ENCODE measurements at places on chromosomes 2 and 18.

GRCh38 chr2:121994238-121995206, 239.1 kb downstream of the TSN start:
- DNase-seq = no peak

DNA sequence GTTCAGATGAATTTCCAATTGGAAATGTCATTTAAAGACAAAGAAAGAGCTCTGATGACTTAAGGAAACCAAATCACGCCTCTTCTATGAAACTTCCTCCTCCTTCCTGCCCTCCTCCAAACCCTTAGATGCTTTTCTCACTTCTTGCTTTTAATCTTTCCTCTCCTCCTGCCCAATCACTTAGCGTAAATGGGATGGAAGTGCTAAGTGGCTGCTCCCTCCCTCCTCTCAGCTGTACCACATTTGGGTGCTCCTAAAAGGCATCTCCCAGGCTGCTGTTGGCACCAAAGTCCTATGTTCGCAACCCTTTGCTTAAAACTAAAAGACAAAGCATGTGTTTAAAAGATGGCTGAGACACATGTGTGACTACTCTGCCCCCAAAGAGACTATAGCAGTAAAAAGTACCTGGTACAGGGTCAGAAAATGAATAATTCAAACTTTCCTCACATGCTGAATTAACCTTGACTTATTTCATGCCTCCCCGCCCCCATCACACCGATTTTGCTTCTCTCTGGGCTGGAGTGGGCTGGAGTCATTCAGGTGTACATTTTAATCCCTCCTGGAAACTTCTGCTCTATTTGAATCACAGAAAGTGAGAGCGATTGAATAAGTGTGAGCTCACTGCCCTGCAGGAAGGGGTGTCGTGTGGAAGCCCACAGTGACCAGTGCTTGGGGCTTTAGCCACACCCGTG, 59.2 kb upstream of the KLF7 start:
- no peak for DNase-seq

GRCh38 chr2:3458396-3459184, 60.7 kb downstream of the ADI1 start:
- DNase-seq = no peak

- DNase-seq = no peak
Observed at GRCh38 chr2:2575181-2575577, 244.1 kb upstream of the MYT1L start.

DNA sequence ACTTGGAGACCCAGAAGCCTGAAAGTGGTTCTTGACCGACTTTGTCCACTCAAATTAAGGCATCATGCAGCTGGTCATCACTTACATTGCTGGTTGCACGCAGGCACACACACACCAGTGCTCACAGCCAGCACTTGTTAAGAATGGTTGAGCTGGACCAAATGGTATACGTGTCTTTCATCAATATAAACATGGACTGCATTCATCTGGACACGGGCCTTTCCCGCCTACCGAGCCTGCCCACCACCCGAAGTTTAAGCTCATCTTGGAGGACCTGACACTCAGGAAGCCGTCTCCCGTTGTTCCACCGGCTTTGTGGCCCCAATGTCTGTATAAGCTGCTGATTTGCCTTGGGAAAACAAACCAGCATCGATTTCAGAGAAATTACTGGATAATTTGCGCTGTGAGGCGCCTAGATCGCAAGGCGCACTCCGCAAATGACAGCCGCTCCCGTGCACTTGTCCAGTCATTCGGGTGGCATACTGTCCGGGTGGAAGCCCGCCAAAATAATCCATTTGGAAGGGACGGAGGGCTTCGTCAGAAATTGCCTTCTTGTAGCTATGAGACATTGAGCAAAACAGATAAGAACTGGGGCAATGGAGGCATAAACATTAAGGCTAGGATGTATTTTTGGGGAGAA, 40.1 kb upstream of the AKAIN1 start:
- no peak for DNase-seq

DNA sequence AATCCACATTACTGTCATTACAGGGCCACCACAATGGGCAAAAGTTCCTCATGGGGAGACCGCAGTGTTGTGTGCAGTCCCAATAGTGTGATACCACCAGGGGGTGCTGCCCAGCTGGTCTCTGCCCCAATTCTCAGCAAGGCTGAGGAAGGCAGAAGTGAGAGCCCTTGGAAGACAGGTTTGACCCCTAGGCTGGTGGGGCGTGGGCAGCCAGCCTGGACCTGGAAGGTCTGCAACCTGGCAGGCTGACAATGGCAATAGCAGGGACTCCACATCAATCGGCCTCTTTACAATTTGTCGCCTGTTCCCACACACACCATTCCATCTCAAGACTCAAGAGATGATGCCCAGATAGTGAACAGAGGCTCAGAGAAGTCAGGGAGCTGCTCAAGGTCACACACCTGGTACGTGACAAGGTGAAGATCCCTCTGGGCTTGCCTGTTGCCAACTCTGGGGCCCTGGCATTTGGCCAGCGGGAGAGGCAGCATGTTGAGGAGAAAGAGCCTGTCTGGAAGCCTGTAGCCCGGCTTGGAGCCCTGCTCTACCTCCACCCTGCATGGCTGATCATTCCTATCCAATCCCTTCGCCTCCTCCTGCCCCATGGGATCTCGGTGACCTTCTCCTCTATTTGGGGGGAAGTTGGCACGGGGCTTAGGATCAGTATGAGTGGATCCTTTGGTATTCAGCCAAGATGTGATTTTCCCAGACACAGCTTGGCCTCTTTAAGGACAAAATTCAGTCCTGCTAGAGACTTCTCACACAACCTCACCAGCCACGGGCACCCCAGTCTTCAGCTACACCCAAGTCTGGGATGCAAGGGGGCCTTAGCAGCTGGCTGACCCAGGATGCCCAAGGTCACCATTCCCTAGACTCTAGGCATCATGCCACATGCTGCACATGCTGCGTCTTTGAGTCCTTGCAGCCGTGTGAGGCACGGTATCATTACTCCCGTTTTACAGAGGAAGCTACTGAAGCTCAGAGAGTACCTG, 2.9 kb upstream of the ATOH8 start:
- no peak for DNase-seq

GRCh38 chr2:207375207-207375875, 154.4 kb upstream of the CREB1 start:
- DNase-seq = no peak

GRCh38 chr2:64223055-64223454, 78.8 kb upstream of the PELI1 start:
- no peak for DNase-seq

- DNase-seq = no peak
Observed at GRCh38 chr2:44109166-44109565, 59.5 kb upstream of the PPM1B start.

DNA sequence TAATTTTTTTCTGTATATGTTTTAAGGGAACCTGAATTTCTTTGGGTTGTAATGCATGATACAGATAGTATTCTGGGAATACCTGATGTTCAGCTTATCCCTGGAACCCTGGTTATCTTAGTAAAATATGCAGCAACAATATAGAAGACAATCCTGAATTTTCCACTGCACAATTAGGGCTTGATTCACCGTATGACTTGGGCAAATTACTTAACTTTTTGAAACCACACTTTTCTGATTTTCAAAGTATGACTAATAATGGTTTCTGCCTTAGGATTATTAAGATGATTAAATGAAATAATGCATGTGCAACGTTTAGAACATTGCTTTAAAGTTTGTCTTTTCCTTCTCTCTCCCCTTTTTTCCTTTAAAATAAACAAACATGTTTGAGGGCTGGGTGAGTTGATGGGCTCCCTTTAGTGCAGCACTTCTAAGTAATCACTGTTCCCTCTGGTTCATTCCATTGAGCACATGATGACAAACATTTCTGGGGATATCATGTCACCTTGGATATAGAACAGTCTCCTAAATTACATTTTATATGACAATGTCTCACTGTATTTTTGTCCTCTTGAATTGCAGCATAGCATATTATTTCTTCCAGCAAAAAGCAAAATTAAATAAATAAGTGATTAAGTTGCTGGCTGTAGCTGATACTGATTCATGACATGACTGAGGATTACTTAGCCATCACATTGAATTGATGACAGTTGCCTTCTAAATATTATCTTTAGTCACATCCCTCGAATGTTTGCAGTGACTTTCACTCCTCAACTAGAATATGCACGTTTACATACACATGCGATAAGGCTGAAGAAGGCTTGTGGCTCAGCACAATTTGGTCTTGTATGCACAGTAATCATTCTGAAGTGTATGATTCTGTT, 254.5 kb downstream of the NEDD4L start:
- DNase-seq = no peak

DNA sequence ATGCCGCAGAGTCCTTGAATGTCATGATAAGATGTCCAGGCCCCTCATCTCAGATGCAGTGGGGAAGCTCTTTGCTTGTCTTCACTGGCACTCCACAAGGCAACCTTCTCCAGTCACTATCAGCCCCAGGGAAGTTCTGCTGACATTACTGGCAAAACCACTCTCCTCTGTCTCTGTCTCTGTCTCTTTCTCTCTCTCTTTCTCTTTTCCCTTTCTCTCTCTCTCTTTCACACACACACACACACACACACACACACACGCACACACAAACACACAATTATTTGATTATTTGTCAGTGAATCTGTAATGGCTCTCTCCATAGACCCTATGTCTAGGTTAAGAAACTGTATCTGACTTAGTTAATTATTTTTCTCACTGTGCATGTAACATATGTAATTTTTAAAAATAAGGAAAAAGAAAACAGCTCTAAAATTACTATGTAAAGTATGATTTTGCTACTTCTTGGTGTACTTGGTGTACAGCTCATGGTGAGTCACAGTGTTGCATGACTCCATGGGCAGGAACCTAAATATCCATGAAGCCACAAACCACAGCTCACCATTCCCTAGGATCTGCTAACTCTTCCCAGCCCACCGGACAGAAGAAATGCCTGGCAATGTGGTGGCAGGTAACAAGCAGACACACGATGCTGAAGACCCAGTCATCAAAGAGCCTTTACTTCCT, 594.9 kb upstream of the ID2 start:
- no peak for DNase-seq

DNA sequence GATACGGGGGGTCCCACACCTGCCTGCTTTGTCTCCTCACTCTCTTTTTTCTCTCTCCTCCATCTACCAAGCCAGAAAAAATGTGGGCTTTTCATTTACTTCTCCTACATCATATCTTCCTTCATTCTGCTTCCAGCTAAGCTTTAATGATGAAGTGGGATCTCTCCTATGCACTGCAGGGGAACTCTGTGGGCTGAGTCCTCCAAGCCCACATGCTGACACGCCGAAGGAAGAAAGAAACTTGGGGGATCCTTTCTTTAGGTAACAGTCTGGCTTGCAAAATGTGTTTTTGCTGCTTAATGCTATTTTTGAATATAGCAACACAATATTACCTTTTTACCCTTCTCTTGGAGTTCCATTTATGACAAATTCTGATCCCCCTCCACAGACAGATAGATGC, 33.6 kb upstream of the YWHAQ start:
- no peak for DNase-seq

- no peak for DNase-seq
Observed at GRCh38 chr2:11250400-11251196, 93.8 kb downstream of the ROCK2 start.

DNA sequence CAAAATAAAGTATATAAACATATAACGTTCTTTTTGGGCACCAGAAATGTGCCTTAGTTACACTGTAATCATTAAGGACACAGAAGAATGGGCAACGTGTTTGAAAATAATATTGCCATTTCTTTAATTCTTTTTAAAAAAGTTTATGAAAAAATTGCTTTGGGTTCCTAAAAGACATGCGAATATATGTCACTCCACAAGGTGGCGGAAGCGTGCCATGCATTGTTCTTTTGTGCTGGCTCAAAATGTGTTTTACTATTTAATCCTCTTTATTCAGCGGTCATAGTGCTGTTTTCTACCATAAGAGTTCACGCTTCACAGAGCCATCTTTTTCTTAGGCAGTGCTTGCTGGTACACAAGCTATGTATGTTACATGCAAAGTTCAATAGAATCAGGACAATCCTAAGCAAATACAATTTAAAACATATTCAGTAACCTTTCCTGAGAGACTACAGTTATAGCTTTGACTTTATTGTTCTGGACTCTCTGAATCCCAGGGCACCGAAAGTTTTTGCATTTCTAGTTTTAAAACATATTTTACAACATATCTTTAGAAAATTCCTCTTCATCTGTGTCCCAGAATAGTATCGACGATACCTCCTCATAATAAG, 147.8 kb upstream of the ERBB4 start:
- DNase-seq = peak; percentile 25

DNA sequence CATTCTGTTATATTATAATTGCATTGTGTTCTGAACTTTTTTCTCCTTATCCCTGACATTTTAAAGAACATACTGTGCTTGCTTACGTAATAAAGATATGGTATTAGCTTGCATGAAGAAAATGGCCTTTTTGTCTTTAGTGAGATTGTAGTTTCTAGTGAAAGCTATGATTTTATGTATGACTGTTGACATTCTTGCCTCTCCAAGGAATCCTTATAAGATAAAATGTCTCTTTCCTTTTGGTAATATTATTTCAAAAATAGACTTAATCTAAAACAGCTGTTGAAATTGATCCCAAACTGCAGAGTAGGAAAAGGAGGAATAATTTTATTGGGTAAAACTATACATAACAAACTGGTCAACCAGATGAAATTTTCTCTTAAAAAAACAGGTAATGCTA, 40.8 kb upstream of the CCDC102B start:
- DNase-seq = no peak

GRCh38 chr2:41707790-41708451, 339.9 kb upstream of the PKDCC start:
- DNase-seq = no peak

DNA sequence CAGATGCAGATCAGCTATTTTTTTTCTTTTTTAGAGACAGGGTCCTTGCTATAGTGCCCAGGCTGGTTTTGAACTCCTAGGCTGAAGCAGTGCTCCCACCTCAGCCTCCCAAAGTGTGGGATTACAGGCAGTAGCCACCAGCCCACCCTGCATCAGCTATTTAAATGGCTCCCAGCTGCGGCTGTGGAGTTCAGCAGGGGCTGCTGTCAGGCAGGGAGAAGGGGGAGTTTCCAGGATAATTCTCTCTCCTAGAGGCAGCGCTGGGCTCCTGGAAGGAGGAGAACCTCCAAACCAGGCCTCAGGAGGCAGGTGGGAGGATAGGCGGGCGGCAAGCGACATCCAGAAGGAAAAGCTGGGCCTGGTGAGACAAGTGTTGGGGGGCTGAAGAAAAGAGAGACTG, 65.7 kb downstream of the ACTR2 start:
- DNase-seq = no peak

DNA sequence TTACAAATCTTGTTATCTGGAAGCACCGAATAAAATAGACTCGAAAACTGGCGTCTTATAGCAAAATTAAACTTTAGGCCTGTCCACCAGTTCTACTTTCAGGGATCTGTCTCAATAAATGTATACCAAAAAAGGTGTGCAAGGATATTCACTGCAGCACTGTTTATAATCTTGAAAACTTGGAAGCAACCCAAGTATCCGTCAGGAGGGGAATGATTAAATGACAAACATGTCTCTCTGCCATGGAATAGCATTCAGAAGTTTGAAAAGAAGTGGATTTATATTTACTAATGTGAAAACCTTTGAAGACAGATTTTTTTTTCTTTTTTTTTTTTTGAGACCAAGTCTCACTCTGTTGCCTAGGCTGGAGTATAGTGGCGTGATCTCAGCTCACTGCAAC, 32.3 kb upstream of the SATB2 start:
- DNase-seq = no peak

- DNase-seq = no peak
Observed at GRCh38 chr2:237636578-237636977, 9.2 kb downstream of the LRRFIP1 start.
